ENCODE measurements at places on chromosomes 5 and 9.
A peak's percentile ranks its signal among the peaks of the same experiment; 100 is the strongest.

- no peak for DNase-seq
Observed at GRCh38 chr5:54320256-54320655, 9.9 kb upstream of the ARL15 start.

DNA sequence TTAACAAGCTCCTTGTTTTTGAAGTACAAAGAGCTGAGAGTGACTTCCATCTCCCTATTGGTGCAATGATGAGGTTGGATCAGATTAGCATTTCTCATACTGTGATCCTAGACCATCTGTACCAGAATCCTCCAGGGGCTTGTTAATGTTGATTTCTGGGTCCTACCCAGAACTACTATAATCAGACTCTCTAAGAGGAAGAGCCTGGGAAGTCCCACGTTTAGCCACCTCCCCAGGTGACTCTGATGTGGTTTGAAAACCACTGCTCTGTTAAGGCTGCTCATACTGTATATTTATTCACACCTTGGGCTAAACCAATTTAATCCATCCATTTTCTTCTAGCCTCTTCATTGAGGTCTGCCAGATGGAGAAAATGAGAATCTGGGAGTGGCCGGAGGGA, 49.6 kb upstream of the SMIM32 start:
- no peak for DNase-seq

- DNase-seq, result no peak
Observed at GRCh38 chr9:72882117-72882775, 70.6 kb downstream of the ALDH1A1 start.

- no peak for DNase-seq
Observed at GRCh38 chr5:166045961-166046360, 2245.5 kb upstream of the WWC1 start.

- DNase-seq, result no peak
Observed at GRCh38 chr9:133200631-133201030, 8.4 kb downstream of the OBP2B start.

- DNase-seq, result no peak
Observed at GRCh38 chr5:170139786-170140335, 34.2 kb downstream of the FOXI1 start.

- DNase-seq, result no peak
Observed at GRCh38 chr5:37806476-37806875, 33.4 kb downstream of the GDNF start.

DNA sequence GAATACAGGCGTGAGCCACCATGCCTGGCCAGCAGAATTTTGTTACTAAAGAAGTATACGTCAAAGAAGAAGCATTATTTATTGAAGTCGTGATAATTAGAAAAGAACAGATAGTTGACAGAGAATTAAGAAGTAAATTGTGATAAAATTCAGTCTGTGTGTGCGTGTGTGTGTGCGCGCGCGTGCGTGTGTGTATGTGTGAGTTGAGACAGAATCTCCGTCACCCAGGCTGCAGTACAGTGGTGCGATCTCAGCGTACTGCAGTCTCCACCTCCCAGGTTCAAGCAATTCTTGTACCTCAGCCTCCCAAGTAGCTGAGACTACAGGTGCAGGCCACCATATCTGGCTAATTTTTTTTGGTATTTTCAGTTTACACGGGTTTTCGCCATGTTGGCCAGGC, 77.8 kb downstream of the ERBIN start:
- DNase-seq, result no peak

DNA sequence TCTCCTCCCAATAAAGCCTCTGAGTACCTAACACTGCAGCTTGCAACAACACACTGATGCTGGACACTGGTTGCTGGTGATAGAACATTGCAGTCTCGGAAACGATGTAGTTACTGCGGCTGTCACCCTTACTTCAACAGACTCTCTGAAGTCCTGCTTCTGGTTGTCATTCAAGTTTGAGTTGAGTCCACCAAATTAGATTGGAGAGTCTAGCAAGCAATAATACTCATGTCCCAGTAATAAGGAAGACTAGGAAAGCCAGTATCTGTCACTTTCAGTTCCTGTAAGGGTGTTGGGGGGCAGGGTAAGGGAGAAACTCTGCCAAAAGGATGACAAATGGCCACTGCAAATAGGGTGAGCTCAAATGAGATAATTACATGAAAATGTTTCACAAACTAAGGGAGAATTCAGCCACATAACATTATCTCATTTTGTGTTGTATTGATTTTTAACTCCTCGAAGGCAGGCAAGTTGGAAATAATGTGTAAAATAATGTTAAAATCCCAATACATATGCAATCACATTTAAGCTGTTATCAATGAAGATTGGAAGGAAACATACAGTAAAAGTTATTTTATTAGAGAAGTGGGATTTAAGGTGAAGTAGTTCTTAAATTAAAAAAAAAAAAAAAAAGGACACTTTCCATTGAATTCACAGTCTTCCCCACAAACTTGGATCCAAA, 849 bp upstream of the IFT74 start:
- no peak for DNase-seq

DNA sequence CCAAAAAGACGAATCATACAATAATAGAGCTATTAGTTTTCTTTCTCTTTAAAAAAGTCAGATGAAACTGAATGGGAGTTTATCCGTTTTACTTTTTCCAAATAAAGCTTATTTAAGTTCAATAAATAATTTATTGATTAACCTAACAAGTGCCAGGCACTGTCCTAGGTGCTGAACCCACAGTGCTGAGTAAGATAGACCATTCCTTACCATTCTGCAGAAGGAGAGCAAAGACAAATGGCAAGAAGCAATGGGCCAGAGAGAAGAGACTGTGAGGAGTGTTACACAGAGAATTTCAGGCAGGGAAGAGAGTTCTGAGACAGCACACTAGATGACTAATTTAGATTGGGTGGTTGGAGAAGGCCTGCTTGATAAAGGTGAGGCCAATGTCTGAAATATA, 127.2 kb downstream of the AUH start:
- DNase-seq, result no peak

GRCh38 chr5:143480001-143480400, 76.5 kb upstream of the NR3C1 start:
- no peak for DNase-seq

DNA sequence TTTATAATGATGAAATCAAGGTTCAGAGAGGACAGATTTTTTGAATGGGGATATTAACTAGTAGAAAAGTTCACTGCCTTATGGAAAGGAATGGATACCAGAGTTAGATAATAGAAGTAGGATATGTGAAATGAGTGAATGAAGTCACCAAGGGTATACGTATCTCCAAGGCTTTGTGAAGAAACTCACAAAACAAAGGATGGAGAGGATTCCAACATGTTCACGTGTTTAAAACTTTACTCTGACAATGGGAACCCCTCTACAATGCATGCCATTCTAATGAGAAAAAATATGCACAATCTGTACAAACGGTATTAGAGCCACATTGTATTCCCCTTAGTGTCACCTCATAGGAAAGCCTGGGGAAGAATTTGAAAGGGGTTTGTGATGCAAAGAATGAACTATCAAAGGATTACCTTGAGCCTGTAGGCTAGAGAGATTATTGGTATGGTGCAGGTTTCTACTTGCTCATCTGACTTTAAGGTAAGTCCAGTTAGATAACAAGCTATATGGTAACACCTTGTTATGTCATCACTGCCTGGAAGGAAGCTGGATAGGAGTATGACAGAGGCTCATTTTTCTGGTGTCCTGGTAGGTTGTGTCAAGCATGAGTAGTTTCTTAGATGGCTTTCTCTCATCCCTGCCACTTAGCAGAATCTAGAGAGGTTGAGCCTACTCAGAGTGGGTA, 250.3 kb upstream of the SEMA6A start:
- DNase-seq, result no peak

- DNase-seq, result peak; percentile 7
Observed at GRCh38 chr9:22244139-22245011, 202.2 kb upstream of the DMRTA1 start.

- DNase-seq, result no peak
Observed at GRCh38 chr5:91095313-91095712, 287.8 kb downstream of the ARRDC3 start.

- DNase-seq, result no peak
Observed at GRCh38 chr9:118609355-118610044, 759.7 kb downstream of the BRINP1 start.

DNA sequence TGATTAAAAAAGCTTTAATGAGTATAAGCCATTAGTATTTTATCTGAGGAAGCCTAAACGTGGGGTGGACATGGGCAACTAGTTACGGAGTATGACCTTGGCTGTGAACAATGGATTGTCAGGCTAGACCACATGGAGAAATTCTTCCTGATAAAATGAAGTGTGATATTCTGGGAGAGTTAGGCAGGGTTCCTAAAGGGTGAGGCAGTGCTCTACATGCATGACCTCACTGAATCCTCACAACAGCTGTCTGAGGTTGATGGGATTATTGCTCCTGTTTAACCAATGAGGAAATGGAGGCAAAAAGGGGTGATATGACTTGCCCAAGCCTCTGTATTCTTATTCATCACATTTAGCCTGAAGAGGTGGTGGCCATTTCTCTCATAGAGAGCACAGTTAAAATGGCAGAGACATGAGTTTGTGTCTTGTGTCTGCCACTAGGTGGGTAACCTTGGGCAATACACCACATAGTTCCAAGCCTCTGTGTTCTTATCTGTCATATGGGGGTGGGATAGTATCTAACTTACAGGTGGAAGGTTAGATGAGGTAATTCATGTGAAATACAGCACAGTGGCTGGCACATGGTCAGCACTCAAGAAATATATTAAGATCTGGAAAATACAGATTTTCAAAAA, 96.1 kb upstream of the NR3C1 start:
- no peak for DNase-seq

DNA sequence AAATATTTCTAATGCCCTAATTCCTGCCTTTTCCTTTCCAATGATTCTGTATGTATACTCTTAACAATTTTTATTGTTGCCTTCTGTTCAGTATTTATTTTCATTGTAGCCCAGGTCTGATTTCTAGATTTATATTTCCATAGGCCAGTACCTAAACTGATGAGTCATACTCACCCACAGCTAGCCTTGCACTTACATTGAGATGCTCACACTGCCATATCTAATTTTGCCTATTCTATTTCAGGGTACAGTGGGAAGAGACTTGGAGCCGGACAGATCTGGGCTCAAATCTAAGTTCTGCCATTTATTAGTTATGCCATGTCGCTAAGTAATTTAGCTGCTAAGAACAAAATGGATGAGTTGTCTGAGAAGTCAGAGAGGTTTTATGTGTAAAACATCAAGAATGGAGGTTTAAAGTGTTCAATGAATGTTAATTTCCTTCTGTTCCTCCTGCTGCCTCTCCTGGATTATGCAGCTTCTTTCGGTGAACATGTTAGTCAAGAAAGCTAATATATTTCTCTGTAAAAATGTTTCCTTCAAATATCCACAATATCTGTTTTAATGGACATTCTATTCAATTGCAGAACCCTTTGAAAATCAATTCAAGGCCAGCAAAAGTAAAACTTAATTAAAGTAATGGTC, 62.3 kb upstream of the CDK5RAP2 start:
- no peak for DNase-seq

- no peak for DNase-seq
Observed at GRCh38 chr5:174094857-174095606, 49.5 kb downstream of the NSG2 start.

- no peak for DNase-seq
Observed at GRCh38 chr5:72282878-72283277, 37.2 kb downstream of the MRPS27 start.

DNA sequence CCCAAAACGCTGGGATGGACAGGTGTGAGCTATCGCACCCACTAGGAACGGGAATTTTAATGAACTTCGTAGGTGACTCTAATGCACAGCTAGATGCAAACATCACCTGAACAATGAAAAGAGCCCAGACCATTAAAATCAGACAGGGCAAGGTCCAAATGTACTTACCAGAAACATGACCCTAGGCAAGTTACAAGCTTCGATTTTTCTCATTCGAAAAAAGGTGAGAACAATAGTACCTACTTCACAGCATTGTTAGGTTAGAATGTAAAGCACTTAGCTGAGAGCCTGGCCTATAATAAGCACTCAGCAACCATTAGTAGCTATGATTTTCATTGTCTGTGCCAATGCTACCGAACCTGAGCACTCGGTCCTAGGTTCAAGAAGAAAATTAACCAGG, 5.8 kb upstream of the KLHL3 start:
- DNase-seq, result no peak

GRCh38 chr9:126413391-126414068, 86.9 kb downstream of the MVB12B start:
- DNase-seq, result no peak

DNA sequence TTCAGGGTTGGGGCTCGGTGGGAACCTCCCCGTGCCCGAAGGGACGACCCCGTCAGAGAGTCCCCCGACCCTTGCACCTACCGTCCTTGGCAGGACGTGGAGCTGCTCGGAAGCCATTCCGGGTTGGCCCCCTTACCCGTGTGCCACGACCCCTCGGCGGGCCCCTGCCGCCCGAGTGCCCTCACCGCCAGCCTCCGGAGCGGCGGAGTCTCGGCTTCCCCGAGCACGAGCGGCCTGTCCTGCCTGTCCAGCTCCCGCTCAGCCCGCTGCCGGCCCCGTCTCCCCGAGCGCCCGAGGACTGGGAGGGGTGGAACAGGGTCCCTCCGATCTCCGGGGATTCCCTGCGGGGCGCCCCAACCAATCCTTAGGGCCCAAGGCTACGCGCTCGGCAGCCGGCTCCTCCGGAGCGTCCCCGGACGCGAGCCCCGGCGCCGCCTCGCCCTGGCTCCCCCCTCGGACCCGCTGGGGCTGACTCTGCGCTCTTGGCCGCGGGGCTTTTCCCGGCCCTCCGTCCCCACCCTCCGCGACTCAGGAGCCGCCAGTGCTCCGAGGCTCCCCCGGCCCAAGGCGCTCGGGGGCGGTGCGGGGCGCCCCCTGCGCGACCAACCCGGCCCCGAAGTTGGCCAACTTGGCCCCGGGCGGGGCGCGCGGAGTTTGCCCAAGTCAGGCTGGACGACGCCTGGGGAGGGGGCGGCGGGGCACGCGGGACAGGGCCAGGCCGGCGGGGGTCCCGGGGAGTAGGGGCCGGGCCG, 654 bp downstream of the ADAMTS2 start:
- DNase-seq, result no peak

DNA sequence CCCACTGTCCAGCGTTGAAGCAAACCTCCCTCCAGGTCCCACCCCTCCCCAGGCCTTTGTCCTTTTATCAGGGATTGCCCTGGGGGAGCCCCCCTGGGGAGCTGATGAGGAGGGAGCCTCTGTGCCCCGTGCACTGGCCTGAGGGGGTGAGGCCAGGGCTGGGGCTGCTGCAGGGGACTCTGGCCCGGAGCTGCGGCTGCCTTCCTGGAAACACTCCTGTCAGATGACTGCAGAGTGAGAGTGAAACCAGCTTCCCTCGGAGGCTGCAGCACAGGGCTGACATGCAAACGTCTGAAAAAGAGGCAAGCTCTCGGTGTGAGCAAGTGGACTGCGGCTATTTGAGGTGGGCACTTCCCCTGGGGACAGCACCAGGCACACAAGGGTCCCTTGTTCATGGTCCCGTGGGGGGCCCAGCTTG, 4.6 kb upstream of the TRAF2 start:
- peak; percentile 43 for DNase-seq

GRCh38 chr5:1004461-1005248, 3.9 kb upstream of the NKD2 start:
- no peak for DNase-seq

GRCh38 chr5:87411586-87411972, 1.2 kb downstream of the CCNH start:
- DNase-seq, result no peak

DNA sequence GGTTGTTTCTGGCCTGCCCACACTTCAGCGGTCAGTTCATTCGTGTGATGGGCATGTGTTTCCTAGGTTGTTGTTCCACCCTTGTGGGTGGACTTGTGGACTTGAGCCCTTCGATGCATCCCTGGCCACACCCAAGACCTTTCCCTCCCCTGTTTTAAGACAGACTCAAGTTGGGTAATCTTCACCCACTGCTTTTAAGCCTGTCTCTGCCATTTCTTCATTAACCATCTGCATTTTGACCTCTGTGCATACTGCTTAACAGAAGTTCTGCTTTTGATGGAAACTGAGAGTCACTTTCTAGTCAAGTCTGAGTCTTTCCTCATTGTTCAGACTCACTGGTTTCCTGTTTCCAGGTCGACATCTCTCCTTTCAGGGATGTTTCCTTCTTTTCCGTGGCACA, 233.7 kb downstream of the ARHGEF28 start:
- no peak for DNase-seq

Data from stimulated activated CD8-positive, alpha-beta memory T cell treated with anti-CD3 and anti-CD28 coated beads, Interleukin-2, amount 100 ng/mL, for 48 hours (primary cell).